ENCODE measurements at places on chromosomes 2 and 18.

DNA sequence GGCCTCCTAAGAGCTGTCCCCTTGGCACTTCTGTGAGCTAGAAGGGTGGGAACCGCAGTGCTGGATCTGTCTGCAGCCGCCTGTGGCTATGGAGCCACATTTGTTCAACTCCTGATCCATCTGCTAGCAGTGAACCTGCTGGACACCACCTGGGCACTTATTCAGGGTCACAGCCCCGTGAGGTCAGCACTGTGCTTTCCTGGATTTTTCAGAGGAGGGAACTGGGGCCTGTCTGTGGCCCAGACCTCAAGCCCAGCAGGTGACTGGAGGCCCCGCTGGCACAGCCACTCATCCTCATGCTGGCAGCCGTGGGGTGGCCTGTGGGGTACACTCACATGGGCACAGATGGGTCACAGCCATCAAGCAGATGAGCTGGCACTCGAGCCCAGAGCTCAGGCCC, 155.3 kb downstream of the TFCP2L1 start:
- DNase-seq, result no peak

DNA sequence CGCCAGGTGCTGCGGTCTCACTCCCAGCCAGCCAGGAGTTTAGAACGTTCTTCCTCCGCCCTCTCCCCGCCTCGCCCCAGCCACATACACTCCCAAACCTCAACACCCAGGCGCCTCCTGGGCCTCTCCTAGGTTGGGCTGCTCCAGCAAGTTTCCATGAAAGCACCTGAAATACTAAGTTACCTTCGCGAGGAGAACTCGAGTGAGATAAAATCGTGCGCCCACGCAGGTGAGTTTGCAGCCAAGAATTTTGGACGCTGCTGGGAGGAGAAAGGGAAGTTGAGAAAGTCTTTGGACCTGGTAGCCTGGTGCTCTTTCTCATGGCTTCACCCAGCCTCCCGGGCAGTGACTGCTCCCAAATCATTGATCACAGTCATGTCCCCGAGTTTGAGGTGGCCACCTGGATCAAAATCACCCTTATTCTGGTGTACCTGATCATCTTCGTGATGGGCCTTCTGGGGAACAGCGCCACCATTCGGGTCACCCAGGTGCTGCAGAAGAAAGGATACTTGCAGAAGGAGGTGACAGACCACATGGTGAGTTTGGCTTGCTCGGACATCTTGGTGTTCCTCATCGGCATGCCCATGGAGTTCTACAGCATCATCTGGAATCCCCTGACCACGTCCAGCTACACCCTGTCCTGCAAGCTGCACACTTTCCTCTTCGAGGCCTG, at the start of gene GPR39:
GPR39 (plus strand) TSS at position 83 of the 673 bp plus-strand sequence.
- DNase-seq, result no peak

DNA sequence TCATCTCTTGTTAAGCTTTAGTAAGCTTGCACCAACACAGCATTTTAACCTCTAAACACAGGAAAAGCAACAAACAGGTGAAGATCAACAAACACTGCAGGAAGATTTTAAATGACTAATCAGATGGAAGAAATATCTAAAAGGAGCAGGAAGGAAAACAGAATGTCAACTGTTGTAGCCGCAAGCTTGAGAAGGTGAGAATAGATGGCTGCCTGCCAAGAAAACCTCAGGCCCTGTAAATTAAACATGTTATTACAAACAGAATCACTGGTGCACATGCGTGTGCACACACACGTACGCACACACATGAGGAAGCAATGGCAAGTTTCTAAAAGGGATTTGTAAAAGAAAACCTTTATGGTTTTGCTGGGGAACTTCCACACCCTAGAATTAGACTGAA, 257.8 kb upstream of the GALNT5 start:
- no peak for DNase-seq

GRCh38 chr18:21047126-21047525, 64.5 kb downstream of the ROCK1 start:
- DNase-seq, result no peak

DNA sequence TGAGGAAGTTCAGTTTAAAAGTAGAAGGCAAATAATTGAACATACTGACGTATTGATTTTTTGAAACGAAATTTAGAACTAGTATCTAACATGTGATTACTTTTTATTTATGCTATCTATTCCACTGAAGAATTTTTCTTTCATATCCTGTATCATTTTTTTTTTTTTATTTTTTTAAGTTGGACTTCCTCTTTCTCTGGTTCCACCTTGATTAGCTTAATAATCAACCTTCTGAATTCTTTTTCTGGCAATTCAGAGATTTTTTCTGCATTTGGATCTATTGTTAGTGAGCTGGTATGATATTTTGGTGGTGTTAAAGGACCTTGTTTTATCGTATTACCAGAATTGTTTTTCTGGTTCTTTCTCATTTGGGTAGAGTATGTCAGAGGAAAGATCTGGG, 411.2 kb downstream of the SOX11 start:
- no peak for DNase-seq

GRCh38 chr2:8030573-8031303, 651.1 kb upstream of the ID2 start:
- no peak for DNase-seq

DNA sequence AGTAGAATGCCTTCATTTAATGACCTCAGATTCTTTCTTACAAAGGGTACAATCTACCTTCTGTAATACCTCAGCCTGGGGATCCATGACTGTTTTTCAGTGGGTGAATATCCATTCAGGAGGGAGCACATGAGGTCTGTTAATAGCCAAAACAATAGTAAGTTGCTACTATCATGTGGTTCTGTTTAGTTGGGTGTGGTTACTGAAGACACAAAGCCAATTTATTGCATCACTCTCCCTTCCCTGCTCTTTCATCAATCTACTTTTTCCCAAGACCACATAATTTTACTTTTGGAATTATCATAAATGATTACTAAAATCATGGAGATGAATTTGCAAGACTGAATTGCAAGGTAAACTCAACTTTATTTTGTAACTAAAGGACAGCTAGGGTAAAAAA, 254.2 kb downstream of the GALNT13 start:
- DNase-seq, result peak; percentile 64

GRCh38 chr2:105876191-105876590, 131.5 kb downstream of the NCK2 start:
- DNase-seq, result no peak

DNA sequence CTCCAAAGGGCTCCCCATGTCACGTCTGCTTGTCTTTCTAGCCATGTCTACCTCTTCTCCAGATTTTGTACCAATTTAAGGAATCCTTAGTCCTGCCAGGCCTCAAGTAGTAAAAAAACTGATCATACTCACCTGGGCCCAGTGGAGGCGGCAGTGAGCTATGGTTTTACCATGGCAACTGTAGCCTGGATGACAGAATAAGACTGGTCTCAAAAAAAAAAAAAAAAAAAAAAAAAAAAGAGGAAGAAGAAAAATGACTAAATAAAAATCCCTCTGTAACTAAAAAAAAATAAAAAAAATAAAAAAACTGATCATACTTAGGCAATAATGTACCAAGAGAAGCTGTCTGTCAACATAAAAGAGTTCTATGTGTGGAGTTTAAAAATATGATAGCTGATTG, 221.6 kb downstream of the NR4A2 start:
- peak; percentile 85 for DNase-seq

- DNase-seq, result peak; percentile 25
These were observed 3.1 kb downstream of the FIGN start for GRCh38 chr2:163732727-163733126.

DNA sequence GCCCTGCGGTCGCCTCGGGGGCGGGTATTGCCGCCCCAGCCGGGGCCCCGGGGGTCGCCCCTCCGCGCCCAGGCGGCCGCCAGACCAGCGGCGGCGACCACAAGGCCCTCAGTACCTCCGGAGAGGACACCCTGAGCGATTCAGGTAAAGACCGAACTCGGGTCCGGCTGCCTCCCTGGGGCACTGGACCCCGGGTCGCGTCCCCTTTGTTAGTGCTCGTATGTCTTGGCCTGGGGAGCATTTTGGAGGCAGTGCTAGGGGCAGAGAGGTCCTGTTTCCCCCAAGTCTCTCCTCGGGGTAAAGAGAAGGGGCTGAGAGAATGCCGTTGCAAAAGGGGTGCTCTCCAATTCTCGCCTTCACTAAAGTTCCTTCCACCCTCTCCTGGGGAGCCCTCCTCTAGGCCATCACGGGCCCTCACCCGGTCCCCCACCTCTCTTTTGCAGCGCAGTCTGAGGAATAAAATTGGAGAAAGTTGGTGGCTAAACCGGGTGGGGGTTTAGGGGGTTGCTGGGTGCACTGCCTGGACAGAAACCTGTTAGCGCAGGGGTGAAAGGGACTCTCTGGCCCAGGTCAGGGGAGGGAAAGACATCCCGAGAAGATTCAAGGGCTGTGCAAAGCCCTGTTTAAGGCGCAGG, 2.5 kb downstream of the MYCN start:
- DNase-seq, result no peak

GRCh38 chr18:79965119-79965902, 868 bp downstream of the HSBP1L1 start:
- no peak for DNase-seq

DNA sequence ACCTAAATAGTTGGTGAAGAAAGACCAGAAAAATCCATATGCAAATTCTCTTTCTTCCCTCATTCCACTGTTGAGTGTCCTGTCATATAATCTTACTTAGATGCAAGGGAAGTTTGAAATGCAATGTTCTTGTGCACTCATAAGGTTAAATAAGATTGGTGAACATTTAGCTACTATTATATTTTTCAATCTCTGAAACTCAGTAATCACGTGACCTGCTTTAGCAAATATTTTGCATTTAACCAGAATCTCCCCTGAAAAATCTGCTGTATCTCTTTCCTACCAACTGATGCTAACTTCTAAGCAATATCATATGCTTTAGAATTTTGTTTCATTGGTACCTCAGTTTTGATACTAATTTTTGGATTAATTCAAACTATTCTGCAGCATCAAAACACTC, 533.2 kb downstream of the RIT2 start:
- DNase-seq, result no peak

GRCh38 chr2:46460241-46460921, 19.0 kb upstream of the TMEM247 start:
- DNase-seq, result no peak

DNA sequence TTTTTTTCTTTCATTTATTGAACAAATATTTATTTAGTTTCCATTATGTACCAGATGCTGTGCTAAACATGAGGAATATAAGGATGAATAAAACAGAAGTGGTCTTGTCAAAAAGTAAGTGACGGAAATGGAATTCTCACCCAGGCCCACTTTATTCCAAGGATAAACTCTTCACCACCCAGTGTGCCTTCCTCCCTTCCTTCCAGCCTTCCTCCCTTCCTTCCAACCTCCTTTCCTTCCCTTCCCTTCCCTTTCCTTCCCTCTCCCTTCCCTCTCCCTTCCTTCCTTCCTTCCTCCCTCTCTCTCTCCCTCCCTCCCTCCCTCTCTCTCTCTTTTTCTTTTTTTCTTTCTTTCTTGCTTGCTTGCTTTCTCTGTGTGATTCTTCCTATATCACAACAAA, 240.8 kb downstream of the DPP10 start:
- DNase-seq, result no peak

DNA sequence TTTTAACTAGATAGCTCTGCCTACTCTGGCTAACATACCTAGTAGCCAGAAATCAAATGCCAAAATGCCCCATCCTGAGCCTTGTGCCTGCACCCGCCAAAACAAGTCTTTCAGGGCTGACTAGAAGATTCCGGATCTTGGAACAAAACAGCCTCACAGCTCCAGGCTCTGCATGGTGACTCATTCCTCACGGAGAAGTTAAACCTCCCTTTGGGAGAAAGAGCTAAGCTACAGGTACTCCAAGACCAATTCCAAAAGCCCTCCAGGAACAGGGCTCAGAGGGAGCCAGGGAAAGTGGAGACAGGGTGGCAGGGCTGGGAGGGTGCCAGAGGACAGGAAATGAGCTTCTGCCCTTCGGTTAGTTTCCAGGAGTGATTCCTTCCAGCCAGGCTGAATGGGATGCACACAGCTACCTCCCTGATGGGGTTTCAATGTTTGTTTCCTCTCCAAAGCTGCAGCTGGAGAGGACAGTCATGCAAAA, 295.6 kb downstream of the TNS1 start:
- no peak for DNase-seq

DNA sequence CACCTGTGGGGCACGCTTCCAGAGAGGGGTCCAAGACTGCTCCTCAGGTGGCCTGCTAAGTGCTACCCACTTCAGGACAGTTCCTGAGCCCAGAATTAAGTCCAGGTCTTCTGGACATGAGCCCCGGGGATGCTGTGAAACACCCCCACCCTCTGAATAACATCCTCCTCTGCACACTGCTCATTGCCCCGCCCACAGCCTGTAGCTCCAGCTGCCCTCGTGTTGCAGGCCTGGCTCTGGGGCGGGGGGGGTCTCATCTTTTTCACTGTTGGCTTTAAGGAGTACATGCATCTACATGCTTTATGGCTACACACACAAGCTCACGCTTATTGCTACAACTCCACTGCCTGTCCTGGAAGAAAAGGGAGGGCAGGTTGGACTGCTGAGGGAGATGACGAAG, 92.8 kb downstream of the PTGR3 start:
- DNase-seq, result no peak

- DNase-seq, result peak; percentile 77
These were observed 732 bp upstream of the ANXA4 start for GRCh38 chr2:69741229-69741574.

DNA sequence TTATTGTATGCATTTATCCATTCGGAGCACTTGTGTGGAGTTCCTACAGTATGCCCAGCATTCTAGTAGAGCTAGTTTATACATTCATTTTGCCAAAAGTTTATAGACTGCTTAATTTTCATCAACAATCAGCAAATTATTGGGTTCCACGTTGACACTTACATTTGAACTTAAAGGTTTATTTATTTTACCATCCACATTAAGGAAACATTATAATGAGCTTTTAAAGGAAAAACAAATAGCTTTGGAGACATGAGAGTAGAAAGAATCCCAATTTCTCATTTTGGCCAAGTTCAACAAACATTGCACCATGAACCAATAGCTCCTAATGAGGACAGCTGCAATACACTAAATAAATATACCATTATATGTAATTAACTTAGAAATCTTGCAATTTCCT, 501.2 kb upstream of the SMIM21 start:
- DNase-seq, result no peak

GRCh38 chr2:158011055-158011771, 90.5 kb upstream of the UPP2 start:
- peak; percentile 29 for DNase-seq

- peak; percentile 6 for DNase-seq
These were observed 50.4 kb downstream of the ALMS1 start for GRCh38 chr2:73436019-73436418.

GRCh38 chr18:323253-323622, 55.4 kb upstream of the THOC1 start:
- DNase-seq, result peak; percentile 37

GRCh38 chr18:3877678-3878077, 427.7 kb downstream of the TGIF1 start:
- peak; percentile 68 for DNase-seq

- no peak for DNase-seq
These were observed 317.9 kb upstream of the VRK2 start for GRCh38 chr2:57728691-57729090.

DNA sequence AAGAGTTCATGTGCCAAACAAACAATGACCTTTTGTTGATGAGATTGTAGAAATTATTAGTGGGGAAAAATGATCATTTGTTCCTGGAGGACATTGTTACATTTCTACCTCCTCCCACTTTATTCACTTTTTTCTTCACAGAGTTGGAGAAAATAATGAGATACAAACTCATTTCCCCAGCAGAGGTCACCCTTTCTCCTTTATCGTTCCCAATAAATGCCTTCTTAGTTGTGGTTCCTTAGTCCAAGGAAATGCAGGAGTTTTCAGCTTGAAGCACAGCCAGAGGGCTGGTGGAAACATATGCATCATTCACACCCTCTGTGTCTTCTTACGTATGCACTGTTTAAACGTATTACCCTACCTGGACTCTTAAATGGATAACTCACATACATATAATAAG, 108.8 kb downstream of the SLC4A3 start:
- DNase-seq, result peak; percentile 72

Data from OCI-M1 (cell line).